Vagina (tissue), 2 donors: ENCODE measurements at places on chromosomes 16 and 17.

- DNase-seq, result no peak
Observed at GRCh38 chr17:69314246-69315065, 12.5 kb downstream of the ABCA5 start.

DNA sequence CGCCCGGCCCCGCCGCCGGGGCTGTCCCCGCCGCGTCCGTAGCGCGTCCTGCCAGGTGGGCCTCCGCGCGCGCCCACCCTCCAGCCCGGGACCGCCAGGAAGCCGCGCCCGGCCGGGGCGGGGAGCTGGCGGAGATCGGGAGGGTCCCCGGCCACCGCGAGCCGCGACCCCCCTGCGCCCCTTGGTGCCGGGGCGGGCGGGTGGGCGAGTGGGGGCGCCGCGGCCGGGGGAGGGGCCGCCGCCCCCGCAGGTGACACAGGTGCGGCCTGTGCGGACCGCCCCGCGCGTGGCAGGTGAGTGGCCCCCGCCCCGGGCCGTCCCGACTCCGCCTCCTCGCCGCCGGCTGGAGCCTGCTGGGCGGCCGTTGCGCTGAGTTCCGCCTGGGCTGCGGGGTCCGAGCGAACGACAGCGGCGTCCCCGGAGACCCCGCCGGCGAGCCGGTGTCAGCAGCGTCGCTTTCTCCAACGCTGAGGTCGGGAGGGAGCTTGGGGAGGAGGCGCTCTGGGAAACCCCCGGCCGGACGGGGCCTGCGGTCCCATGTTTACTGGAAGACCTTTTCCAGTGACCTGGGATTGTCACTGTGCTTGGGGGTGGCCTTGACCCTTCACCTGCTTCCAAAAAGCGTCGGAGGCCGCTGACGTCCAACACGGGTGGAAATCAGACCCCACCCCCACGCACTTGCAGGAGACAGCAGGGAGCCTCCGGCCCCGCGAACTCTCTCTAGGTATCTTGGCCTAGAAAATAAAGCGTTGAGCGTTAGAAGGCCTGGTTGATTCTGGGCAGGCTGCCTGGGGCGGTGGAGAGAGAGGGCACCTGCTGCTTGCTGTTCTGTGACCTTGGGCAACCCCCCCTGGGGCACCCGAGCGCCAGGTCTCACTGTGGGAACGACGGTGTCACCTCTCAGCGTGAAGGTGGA is 542 bp downstream of the KLHL36 start:
- DNase-seq, result no peak

DNA sequence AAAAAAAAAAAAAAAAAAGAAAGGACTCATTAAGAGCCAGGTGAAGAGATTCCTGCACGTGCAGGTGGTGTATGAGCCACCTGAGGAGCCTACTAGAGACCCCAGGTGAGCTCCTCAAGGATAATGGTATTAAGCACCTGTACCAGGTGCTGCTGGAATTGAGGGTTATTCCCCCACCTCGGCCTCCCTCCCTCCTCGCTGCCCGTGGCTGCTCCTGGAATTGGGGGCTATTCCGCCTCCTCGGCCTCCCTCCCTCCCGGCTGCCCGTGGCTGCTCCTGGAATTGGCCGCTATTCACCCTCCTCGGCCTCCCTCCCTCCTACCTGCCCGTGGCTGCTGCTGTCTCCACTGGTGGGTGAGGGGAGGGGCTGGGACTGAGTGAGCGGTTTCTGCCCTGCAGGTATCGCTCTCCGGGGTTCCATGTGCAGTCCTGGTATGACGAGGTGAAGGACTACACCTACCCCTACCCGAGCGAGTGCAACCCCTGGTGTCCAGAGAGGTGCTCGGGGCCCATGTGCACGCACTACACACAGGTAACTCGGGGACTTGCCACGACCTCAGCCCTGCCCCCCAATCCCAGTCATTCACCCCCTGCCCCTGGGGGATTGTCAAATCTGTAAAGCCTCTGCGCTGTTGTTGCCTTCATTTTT is 29.3 kb downstream of the CRISPLD2 start:
- DNase-seq, result no peak

GRCh38 chr16:1984347-1985225 is 593 bp downstream of the GFER start:
- DNase-seq, result no peak

DNA sequence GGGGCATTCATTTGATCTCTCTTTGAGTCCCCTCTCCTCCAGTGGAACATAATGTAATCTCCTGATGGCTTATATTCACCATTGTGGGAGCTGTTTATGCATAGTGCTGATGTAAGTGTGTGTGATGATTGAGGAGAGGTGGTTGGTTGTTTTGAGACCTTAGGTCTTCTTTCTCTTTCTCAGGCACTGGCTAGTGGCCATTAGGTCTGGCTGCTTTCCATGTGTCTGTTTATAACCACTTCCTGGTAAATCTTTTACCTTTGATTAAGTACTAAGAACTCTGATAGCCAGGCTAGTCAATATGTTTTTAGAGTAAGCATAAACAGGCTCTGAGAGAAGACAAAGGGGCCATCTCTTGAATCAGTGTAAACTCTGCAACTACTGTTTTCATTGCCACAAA is 27.9 kb downstream of the VAT1L start:
- no peak for DNase-seq

DNA sequence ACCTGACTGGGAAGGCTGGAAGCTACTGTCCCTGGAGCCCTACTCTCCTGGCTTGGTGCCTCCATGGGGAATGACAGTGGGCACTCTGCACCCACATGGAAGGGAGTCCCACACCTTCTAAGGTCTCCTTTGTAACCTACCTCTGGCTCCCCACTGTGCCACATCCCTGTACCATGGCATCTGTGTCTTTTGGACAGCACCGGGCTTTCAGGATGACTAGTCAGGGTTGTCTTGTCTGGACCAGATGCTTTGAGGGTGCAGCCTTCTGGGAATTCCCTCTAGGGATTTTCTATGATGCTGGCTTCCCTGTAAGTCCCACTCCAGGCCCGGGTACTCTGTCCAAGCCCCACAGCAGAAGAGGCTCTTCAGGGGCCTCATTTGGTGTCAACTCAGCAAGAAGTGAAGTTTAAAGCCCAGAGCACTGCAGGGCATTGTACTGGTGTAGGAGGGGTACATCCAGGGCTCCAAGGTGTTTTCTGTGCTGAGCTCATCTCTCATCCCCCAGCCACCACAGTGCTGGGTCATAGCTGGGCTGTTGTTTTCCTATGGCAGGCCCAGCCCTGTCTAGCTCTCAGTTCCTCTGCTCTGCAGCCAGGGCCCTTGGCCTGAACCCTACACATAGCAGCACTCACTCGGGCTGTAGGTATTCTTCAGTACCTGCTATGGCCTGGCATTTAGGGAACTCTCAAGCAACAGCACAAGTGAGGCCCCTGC is 255.3 kb downstream of the CPPED1 start:
- DNase-seq, result no peak
